Foreskin fibroblast (primary cell): ENCODE measurements at places on chromosomes 3 and 15.
A peak's percentile ranks its signal among the peaks of the same experiment; 100 is the strongest.

- DNase-seq: no peak
Observed at GRCh38 chr3:9781551-9781950, 10.7 kb downstream of the TADA3 start.

- DNase-seq: no peak
Observed at GRCh38 chr15:89928421-89928820, 15.7 kb upstream of the ARPIN start.

GRCh38 chr3:71156062-71156665, 427.4 kb downstream of the FOXP1 start:
- no peak for DNase-seq

DNA sequence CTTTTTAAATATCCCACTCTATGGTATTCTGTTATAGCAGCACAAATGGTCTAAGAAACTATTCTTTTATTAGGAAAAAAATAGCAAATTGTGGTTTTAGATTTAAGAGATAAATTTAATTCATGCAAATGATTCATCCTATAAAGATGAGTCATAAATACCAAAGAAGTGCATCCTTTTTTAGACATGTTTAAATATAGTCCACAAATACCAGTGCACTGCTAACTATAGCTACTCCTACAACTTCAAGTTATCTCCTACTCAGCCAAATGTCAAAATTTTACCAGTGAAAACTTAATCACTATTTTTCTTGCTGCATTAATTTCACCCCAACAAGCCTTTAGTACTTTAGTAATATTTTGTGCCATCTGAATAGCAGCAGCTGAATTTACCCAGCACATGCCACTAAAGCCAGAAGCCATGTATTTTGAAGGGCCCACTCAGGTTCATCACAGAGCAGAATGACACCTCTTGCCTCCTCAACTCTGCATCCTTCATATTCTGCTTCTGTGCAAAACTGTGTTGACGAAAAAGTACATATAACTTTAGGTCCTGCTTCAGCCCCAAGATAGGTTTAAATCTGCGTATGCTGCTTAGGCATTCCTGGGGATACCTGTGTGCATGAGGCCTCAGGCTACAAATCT, 24.9 kb downstream of the CX3CR1 start:
- DNase-seq: peak; percentile 24

GRCh38 chr15:34582461-34583371, 735 bp downstream of the GOLGA8B start:
- peak; percentile 72 for DNase-seq

DNA sequence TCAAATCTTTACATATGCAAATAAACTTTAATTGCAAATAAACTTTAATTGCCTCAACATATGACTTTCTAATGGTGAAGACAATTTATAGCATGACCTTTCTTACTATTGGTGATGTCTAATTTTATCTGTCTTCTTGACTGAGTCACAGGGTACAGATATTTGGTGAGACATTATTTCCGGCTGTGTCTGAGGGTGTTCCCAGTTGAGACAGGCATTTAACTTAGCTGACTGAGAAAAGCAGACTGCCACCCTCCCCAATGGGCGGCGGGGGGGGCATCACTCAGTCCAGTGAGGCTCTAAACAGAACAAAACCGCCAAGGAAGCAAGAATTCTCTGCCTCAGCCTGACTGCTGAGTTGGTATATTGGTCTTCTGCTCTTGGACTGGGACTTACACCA, 160.0 kb downstream of the TBL1XR1 start:
- no peak for DNase-seq
